Large intestine (tissue), 12 donors: ENCODE measurements at places on chromosomes 12 and 14. TPM values are rescaled to one million over a fixed set of nuclear protein-coding genes. Genes with fewer than 3 reads are reported as not detected.

DNA sequence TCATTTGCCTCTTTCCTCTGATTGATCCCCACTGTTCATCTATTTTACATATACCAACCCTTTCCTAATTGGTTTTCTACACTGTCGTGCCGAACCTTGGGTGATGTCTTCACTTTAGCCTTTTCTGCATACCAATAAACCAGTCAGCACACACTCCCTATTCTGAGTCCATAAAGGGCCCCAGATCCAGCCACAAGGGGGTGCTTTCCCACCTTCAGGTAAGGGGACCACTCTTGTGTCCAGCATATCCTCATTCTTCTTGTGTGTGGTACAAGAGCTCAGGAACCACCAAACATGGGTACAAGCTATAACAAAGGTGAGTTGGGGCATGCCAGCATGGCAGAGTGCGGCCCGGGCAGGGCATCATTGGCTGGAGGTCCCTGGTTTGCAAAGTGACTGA, 859.8 kb downstream of the FSCB start:
- DNase-seq: no peak

GRCh38 chr12:46150735-46151134, 118.1 kb downstream of the SLC38A1 start:
- no peak for DNase-seq

DNA sequence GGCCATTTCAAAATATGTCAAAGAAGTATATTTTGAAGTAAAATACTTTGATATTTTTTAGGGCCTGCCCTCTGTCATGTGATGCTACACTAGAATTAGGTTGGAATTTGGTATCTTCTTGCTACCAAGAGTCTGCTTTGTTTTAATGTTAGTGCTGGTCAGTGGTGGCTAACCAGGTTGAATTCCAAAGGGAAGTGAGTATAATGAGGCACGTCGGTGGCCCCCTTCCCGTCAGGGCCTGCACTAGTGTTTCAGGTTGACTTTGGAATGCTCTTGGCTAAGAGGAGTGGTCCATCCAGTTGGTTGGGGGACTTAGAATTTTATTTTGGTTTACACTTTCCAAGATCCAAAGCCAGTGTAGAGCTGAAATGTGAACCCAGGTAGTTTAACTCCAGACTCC, 185.4 kb downstream of the NOVA1 start:
- DNase-seq: no peak

- DNase-seq: peak; percentile 61
These were observed 1.9 kb upstream of the SEL1L start for GRCh38 chr14:81535396-81536164.

The SCN8A gene
- 1.4 TPM for polyA plus RNA-seq

DNA sequence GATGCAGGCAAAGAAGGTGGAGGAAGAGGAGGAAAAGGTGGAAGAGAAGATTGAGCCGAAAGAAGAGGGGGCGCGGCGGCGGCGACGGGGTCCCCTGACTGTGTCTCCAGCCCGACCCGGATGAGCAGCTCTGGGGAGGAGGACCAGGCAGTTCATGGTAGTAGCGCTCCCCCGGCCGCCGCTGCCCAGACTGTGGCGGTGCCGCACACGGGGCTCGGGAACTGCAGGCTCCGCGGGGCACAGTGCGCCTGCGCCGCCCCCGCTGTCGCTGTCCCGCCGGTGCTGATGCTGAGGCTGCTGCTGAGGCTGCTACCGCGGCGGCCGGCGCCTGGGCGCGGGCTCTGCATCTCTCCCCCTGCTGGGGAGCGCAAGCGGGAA, at the start of gene KCNH5:
KCNH5 (minus strand) TSS at position 225 of the 378 bp plus-strand sequence. CDS start 272 bp downstream, outside the sequence.
- peak; percentile 41 for DNase-seq

DNA sequence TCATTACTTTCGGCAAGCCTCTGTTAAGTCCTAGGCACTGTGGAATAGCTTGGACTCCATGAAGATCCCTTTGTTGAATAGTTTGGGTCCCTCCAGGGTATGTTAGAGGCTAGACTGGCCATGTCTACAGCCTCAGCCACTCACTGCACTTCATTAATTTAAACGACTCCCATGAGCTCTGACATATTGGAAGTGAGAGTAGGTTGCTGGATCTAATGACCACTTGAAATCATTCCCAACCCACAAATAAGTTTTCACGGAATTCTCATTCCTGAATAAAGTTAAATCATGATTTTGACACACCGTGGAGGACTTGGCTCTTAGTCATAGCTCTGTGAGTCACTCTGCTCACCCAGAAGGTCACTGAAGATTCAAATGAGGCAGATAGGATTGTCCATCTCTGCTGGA, 21.4 kb upstream of the APPL2 start:
- no peak for DNase-seq

DNA sequence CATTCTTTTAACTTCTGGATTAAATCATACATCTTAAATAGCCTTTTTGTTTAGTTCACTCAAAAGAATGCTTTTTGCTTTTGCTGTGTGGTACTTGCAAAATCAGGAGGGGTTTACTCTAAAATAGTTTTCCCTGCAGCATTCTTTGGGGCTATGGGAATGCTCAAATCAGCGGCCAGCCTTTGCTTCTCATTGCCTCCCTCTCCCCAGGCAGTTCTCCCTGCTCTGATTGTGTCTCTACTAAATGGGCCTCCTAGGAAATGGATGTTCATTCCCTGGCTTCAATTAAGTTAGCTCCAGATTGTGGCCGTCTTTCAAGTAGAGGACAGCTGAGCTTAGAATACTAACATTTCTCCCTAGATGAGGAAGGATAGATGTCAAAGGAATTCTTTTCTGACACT, 4.4 kb downstream of the TULP3 start:
- DNase-seq: no peak

DNA sequence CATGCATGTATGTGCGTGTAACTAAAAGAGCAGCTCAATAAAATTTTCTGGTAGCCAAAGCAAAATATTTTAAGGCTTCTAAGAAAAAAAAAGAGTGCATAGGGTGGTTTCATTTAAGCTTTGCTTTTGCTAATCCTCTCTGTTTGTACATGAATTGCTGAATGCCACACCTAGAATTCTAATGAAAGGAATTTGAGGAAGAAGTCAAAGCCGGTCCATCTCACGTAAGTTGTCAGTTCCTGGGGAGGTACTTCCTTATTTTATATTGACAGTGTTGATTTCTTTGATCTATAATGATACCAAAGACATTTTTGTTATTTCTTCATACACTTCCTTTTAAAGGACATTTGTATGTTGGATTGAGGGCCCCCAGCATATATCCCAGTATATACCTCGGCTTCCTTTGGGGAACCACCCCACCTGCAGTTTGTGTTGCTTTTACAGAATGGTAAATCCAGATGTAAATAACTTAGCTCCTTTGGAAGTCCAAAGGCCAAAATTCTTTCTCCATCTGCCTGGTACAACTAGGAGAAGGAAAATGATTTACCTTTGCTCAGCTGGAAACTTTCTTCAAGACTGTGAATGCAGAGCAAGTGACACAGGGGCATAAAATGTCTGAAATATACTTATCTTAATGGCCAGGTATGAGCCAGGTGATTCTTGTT, 420.9 kb upstream of the ATP2B1 start:
- peak; percentile 43 for DNase-seq

The SMOC1 gene
- 0.85 TPM for polyA plus RNA-seq

- DNase-seq: no peak
These were observed 273.3 kb downstream of the ALG10 start for GRCh38 chr12:34295366-34296142.

GRCh38 chr14:69637503-69638031, 26.2 kb downstream of the SUSD6 start:
- DNase-seq: peak; percentile 91

DNA sequence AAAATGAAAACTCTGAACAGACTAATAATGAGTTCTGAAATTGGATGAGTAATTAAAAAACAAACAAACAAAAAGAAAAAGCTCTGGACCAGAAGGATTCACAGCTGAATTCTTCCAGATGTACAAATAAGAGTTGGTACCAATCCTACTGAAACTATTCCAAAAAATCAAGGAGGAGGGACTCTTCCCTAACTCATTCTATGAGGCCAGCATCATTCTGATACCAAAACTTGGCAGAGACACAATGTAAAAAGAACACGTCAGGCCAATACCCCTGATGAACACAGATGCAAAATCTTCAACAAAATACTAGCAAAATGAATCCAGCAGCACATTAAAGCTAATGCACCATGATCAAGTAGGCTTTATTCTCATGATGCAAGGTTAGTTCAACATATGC, 183.9 kb upstream of the CNOT2 start:
- DNase-seq: no peak

DNA sequence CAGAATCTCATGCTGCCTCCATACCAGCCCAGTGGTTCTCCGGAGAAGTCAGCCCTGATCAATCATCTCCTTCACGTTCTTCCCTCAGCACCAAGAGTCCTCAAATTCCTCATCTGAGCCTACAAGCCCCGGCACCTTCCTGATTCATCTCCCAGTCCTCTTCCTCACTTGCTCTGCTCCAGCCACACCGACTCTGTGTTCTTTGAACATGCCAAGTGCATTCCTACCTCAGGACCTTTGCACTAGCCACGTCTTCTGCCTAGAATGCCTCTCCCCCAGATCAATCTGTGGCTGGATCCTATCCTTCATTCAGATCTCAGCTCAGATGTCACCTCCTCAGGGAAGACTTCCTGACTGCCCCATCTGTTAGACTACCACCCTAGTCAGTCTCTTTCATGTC, 4.7 kb downstream of the RILPL1 start:
- no peak for DNase-seq

The RFX4 gene
- polyA plus RNA-seq: 0.13 TPM

The RAD9B gene
- polyA plus RNA-seq: 0.49 TPM

DNA sequence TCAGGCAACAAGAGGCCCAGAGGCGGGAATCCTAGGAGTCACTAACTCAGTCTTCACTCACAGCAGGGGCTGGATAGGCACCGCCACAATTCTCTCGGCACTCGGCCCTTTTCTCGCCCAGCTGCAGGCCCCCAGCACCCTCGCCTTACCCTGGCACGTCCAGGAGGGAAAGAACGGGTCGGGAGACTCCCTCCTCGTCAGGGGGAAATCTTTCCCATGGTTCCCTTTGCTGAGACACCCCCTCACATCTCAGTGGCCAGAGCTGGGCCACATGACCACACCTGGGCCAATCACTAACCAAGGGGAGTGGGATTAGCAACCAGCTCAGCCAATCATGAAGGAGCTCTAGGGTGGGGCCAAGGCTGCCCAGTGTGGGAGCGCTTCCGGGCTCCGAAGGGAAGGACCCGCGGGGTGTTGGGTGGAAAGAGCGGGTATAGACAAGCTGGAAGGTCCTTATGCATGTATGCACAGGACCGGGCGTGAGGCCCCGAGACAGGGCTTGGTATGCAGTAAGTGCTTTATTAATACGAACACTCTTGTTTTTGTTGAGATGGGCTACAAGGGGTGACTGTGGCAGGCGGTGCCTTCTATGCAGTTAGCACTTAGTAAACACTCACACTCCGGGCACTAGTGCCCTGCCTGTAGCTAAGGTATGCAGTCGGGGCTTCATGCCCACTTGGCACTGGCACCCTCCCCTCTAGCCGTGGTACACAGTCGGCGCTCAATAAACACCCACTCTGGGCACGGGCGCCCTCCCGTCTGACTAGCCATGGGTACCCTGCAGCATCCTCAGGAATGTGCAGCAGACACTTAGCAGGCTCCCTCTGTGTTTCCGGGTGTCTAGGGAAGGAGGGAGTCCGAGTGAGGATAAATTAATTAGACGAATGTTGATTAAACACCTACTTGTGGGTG, 40.3 kb downstream of the ADGRD1 start:
- no peak for DNase-seq

GRCh38 chr14:69072584-69072983, 80.3 kb downstream of the DCAF5 start:
- DNase-seq: no peak

GRCh38 chr12:30782316-30783173, 27.8 kb upstream of the CAPRIN2 start:
- no peak for DNase-seq

The KLRD1 gene
- polyA plus RNA-seq: 2.6 TPM

DNA sequence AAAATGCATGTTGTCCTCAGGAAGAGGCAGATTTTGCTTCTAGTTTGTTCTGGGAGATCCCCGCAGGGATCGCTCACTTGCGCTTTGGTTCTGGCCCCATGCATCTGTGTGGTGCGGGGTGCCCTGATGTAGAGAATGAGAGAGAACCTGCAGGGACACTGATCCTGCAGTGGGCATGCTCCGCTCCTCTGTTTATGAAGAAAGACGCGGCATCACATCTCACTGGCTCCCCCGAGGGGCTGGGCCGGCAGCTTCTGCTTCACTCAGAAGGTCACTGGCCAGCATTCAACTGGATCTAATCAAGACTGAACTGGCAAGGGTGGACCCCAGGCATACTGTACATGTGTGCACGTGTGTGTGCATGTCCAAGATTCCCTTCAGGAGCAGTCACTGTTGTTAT, 164.2 kb downstream of the CALM1 start:
- DNase-seq: no peak

- DNase-seq: no peak
These were observed 2.7 kb downstream of the MED6 start for GRCh38 chr14:70597731-70598130.

- DNase-seq: peak; percentile 81
These were observed 6.0 kb upstream of the ACVRL1 start for GRCh38 chr12:51901121-51901817.

The AQP2 gene
- polyA plus RNA-seq: 0.01 TPM

The KRT73 gene
- polyA plus RNA-seq: 0.97 TPM

- DNase-seq: peak; percentile 61
These were observed 179.9 kb upstream of the ATF7IP start for GRCh38 chr12:14185427-14186192.

The C12orf56 gene
- polyA plus RNA-seq: 0.22 TPM

The DPY19L2 gene
- 12.6 TPM for polyA plus RNA-seq

The FBXO21 gene
- polyA plus RNA-seq: 32.0 TPM

The FOXA1 gene
- polyA plus RNA-seq: 36.0 TPM

The NRIP2 gene
- polyA plus RNA-seq: 4.2 TPM

The VEZT gene
- polyA plus RNA-seq: 61.2 TPM

The SLC25A47 gene
- 0.37 TPM for polyA plus RNA-seq

The LBHD2 gene
- polyA plus RNA-seq: not detected

DNA sequence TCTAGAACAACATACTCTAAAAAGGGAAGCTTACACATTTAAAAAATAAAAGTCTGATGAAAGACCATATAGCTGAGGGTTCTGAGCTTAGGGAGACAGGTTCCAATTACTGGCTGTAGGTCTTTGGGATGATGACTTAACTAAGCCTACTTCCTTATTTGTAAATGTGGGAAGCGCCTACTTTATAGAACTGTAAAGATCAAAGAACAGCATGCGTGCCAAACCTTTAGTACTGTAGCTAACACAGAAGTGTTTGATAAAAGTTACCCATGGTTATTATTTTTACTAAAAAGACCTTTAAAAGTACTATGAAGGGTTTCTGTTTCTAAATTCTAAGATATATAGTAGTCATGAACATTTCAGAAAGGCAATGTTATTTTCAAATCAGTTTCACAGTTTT, 35.7 kb downstream of the STK38L start:
- peak; percentile 66 for DNase-seq

DNA sequence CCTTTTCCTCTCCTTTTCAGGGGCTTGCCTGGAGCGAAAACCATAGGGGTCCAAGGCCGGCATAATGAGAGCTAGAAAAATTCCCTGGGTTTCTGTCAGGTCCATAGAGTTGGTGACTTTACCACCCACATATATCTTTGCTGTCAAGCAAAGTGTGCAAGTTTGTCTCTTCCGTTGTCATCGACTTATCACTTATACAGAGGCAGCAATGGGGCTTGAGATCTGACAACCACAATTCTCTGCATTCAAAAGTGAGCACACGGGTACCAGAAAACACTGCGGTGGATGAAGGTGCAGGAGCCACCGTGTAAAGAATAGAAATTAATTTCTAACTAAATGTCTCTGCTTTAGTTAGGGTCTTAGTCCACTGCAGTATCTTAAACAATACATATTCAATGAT, 162.3 kb downstream of the DAD1 start:
- DNase-seq: no peak
